ENCODE measurements at places on chromosomes 7 and 10.

DNA sequence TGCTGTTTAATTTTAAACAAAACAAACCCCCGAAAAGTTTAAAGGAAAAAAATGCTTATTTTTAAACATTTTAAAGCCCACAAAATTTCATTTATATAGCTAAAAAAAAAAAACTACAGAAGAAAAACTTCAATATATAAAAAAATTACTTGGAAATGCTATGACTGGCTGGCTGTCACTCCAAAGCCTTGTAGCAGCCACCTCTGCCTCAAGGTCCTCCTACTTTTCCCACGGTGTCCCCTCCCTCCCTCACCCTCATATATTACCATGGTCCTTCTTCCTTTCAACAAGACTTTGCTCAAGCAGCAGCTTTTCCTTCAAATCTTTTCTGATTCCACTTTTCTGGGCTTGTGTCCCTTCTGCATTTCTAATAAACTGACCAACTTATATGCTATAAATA, 122.0 kb downstream of the TPK1 start:
- no peak for DNase-seq
- no peaks in the 10 kb centered on the region for H3K27me3 ChIP-seq
- no peak overlapping the region for H3K4me3 ChIP-seq
- H3K27ac ChIP-seq = no peak overlapping the region
- no peaks in the 10 kb centered on the region for H3K4me1 ChIP-seq

DNA sequence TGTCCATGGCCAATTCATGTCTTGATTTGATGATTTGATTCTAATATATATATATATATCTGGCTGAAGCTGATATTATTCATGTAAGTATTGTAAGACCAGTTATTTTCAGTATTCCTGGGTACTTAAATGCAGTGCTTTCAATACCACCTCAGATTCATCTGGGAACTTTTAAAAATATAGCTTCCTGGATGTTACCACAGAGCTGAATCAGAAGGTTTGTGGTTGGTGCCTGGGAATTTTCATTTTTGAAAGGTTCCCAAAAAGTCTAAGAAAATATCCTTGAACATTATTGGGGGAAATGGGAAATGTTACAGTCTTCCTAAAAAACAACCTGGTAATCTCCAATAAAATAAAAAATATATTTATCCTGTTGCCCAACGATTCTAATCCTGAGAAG, 10.7 kb upstream of the PPP3CB start:
- no peak for DNase-seq
- H3K4me1 ChIP-seq = no peaks in the 10 kb centered on the region
- no peaks in the 10 kb centered on the region for H3K27me3 ChIP-seq
- H3K4me3 ChIP-seq = no peak overlapping the region
- peaks cover 27% of the 10 kb centered on the region for H3K36me3 ChIP-seq
- no peak overlapping the region for H3K27ac ChIP-seq

DNA sequence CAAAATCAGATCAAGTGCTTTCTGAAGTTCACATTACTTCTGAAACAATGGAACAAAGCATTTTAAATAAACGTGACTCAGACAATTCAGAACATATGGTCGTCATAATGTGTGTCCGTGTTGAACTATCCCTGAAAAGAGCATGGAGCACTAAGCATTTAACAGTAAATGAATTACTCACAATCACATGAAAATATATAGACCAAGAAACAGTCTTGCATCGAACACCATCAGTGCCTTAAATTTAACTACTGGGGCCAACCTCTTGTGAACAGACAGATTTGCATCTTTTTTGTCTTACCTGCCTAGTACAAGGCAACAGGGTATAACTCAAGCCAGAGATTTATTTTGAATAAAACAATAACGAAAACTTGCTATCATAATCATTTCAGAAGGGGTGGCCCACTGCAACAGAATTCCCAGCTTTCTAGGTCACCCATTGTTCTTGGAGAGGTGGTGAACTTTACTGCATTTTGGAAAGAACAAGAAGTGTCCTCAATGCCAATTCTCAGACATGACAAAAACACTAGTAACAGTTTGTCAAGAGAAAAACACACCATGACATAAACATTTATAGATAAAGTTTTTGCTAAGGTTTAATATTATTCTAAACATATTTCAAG, 293.5 kb downstream of the SFMBT2 start:
- DNase-seq = no peak
- no peaks in the 10 kb centered on the region for H3K36me3 ChIP-seq

DNA sequence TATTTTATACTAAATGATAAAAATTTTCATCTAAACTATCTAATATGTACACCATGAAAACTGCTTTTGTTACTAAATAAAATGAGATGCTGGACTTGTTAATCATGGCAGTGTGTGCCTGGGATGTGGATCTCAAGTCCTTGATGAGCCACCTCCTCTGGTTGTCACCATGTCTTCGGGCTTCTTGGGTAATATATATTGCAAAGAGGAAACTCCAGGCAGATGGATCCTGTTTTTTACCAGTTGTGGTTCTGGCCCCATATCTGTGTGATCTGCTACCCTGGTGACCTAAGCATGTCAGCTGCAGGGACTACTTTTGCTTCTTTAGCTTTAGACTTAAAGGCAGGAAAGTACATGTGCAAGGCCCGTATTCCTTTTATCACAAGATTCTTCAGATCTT, 46.2 kb downstream of the TMEM60 start:
- H3K36me3 ChIP-seq = no peaks in the 10 kb centered on the region
- H3K27ac ChIP-seq = no peak overlapping the region
- H3K4me3 ChIP-seq = no peak overlapping the region
- DNase-seq = no peak

GRCh38 chr10:17665747-17666146, 21.8 kb downstream of the STAM start:
- peak overlapping the region; percentile 92 for H3K27ac ChIP-seq
- peaks cover 22% of the 10 kb centered on the region for H3K4me1 ChIP-seq
- no peaks in the 10 kb centered on the region for H3K36me3 ChIP-seq
- DNase-seq = no peak

GRCh38 chr7:110090110-110090820, 1000.7 kb upstream of the LRRN3 start:
- H3K4me3 ChIP-seq = no peak overlapping the region
- no peak overlapping the region for H3K27ac ChIP-seq
- H3K27me3 ChIP-seq = no peaks in the 10 kb centered on the region
- H3K36me3 ChIP-seq = no peaks in the 10 kb centered on the region

DNA sequence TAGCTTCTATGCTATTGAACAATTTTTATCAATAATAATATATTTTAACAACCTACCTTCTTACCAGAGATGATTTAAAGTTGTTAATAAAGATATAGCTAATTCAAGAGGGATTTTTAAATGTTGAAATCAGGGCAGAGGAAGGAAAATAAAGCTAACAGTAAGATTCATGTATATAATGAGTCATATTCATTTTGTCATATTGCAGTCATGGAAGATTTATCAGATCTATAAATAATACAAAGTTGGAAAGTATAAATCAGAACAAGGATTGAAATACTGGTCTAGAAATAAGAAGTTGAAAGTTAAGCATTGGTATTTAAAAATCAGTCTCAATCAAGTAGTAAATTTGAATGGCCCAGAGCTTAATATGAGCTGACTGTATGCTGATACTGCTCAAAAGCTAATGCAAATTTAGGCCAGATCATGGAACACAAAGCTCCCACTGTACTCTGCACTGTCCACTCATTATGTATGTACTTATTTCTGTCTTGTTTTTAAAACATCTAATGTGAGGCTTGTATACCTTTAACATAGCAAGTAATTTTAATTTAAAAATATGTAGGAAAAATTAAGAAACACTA, 196.9 kb downstream of the ZEB1 start:
- no peak overlapping the region for H3K4me3 ChIP-seq
- H3K27me3 ChIP-seq = no peaks in the 10 kb centered on the region
- DNase-seq = no peak

DNA sequence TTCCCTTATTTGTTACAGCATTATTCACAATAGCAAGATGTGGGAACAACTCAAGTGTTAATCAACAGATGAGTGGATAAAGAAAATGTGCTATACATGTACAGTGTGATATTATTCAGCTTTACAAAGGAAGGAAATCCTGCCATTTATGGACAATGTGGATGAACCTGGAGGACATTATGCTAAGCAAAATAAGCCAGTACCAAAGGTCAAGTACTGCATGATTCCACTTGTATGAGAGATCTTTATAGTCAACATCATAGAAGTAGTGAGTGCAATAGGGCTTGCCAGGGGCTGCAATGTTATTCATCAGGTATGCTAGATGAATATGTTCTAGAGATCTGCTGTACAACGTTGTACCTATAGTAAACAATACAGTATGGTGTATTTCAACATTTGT, 138.5 kb upstream of the AGR3 start:
- DNase-seq = no peak
- no peak overlapping the region for H3K27ac ChIP-seq
- no peak overlapping the region for H3K4me3 ChIP-seq
- no peaks in the 10 kb centered on the region for H3K27me3 ChIP-seq

- no peaks in the 10 kb centered on the region for H3K27me3 ChIP-seq
- H3K4me1 ChIP-seq = peaks cover 42% of the 10 kb centered on the region
- peak overlapping the region; percentile 88 for H3K4me3 ChIP-seq
- no peaks in the 10 kb centered on the region for H3K36me3 ChIP-seq
Measured at GRCh38 chr7:106111655-106112117, 426 bp downstream of the SYPL1 start.

- peaks cover 21% of the 10 kb centered on the region for H3K4me1 ChIP-seq
- H3K4me3 ChIP-seq = peak overlapping the region; percentile 96
- H3K27ac ChIP-seq = peak overlapping the region; percentile 95
Measured at GRCh38 chr10:12041766-12042408, 722 bp downstream of the UPF2 start.

GRCh38 chr7:148584154-148584827, 6.3 kb upstream of the C7orf33 start:
- H3K4me3 ChIP-seq = no peak overlapping the region
- no peak overlapping the region for H3K27ac ChIP-seq
- no peak for DNase-seq
- no peaks in the 10 kb centered on the region for H3K27me3 ChIP-seq
- H3K36me3 ChIP-seq = no peaks in the 10 kb centered on the region
- H3K4me1 ChIP-seq = no peaks in the 10 kb centered on the region

- no peak for DNase-seq
- H3K27ac ChIP-seq = no peak overlapping the region
- H3K4me3 ChIP-seq = no peak overlapping the region
- peaks cover 27% of the 10 kb centered on the region for H3K4me1 ChIP-seq
- no peaks in the 10 kb centered on the region for H3K27me3 ChIP-seq
- no peaks in the 10 kb centered on the region for H3K36me3 ChIP-seq
Measured at GRCh38 chr10:86803156-86803555, 46.7 kb downstream of the BMPR1A start.

- no peak overlapping the region for H3K27ac ChIP-seq
- H3K4me1 ChIP-seq = peaks cover 7% of the 10 kb centered on the region
- H3K27me3 ChIP-seq = no peaks in the 10 kb centered on the region
- H3K4me3 ChIP-seq = no peak overlapping the region
- no peak for DNase-seq
Measured at GRCh38 chr7:37395618-37396259, 52.9 kb downstream of the ELMO1 start.

DNA sequence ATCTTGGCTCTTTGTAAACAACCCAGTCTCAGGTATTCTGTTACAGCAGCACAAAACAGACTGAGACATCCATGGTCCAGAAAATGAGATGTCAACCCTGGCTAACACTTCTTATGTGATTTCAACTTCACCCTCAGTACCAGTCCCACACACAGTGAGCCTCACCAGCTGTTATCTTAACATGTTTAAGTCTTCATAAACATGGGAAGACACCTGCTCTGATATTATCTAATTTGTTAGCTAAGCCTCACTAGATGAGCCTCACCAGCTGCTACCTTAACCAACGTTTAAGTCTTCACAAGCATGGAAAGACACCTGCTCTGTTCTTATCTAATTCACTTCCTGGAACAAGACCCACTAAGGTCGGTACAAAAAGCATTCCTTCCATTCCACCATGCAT, 130.8 kb downstream of the CALN1 start:
- H3K27me3 ChIP-seq = no peaks in the 10 kb centered on the region
- peaks cover 3% of the 10 kb centered on the region for H3K4me1 ChIP-seq
- no peaks in the 10 kb centered on the region for H3K36me3 ChIP-seq
- no peak for DNase-seq

- no peak overlapping the region for H3K4me3 ChIP-seq
- no peaks in the 10 kb centered on the region for H3K27me3 ChIP-seq
- H3K4me1 ChIP-seq = no peaks in the 10 kb centered on the region
- no peaks in the 10 kb centered on the region for H3K36me3 ChIP-seq
- H3K27ac ChIP-seq = no peak overlapping the region
Measured at GRCh38 chr10:82750538-82750937, 875.5 kb downstream of the NRG3 start.

- no peaks in the 10 kb centered on the region for H3K36me3 ChIP-seq
- H3K4me3 ChIP-seq = no peak overlapping the region
- H3K27ac ChIP-seq = no peak overlapping the region
- H3K4me1 ChIP-seq = no peaks in the 10 kb centered on the region
- H3K27me3 ChIP-seq = no peaks in the 10 kb centered on the region
- no peak for DNase-seq
Measured at GRCh38 chr10:49254556-49255318, 44.2 kb upstream of the C10orf71 start.

- H3K27ac ChIP-seq = peak overlapping the region; percentile 92
- H3K36me3 ChIP-seq = no peaks in the 10 kb centered on the region
- H3K27me3 ChIP-seq = no peaks in the 10 kb centered on the region
- H3K4me3 ChIP-seq = peak overlapping the region; percentile 91
- no peak for DNase-seq
Measured at GRCh38 chr7:44580945-44581878, 819 bp downstream of the TMED4 start.

DNA sequence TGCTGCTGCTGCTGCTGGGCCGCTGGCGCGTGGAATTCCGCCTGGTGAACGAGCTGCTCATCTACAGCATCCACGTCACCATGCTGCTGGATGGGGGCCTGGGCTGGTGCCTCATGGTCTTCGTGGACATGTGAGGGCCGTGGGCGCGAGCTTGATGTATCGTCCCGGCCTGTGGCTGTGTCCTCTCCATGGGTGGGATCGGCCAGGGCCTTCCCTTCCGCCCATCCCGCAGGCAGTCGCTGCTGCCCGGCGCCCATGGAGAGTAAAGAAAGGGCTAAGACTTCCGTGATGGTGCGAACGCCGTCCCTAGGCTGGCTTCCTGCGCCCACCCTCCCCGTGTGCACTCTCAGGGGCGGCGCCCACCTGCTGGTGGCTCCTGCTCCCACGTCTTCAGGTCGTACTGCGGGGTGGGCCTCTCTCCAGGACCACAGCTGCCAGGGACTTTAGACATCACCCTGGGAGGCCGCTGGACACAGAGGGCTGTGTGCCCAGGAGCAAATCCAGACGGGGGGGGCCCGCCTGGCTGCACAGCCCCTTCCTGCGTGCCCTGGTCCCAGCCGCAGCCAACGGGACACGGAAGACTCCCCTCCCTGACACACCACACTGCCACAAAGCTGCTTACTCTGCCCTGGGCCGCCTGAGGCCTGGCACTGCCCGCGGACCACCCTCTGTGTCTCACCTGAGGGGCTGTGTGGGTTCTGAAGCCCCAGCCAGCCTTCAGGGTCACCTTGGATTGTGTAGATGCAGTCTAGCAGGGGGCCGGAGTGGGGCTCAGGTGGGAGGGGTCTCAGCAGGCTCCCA, 167.5 kb downstream of the SEPTIN7 start:
- no peak overlapping the region for H3K4me3 ChIP-seq
- H3K4me1 ChIP-seq = no peaks in the 10 kb centered on the region
- no peaks in the 10 kb centered on the region for H3K36me3 ChIP-seq
- no peaks in the 10 kb centered on the region for H3K27me3 ChIP-seq
- H3K27ac ChIP-seq = no peak overlapping the region

- H3K27me3 ChIP-seq = no peaks in the 10 kb centered on the region
- no peaks in the 10 kb centered on the region for H3K36me3 ChIP-seq
- H3K4me3 ChIP-seq = no peak overlapping the region
- no peak overlapping the region for H3K27ac ChIP-seq
Measured at GRCh38 chr7:105972276-105972675, 9.2 kb downstream of the CDHR3 start.

Data from vagina (tissue), 2 donors.